ENCODE measurements at places on chromosomes 5 and 9. TPM values are rescaled to one million over a fixed set of nuclear protein-coding genes. Genes with fewer than 3 reads are reported as not detected.
A peak's percentile ranks its signal among the peaks of the same experiment; 100 is the strongest.

The CD74 gene
- 137 TPM for total RNA-seq

The SPOCK1 gene
- 63.8 TPM for total RNA-seq

The FBP1 gene
- 3.8 TPM for total RNA-seq

The CXCL14 gene
- total RNA-seq: 3.6 TPM

The TLE1 gene
- total RNA-seq: 81.0 TPM

The LRRC19 gene
- 0.08 TPM for total RNA-seq

The BASP1 gene
- 2.1 TPM for total RNA-seq

The DMRTA1 gene
- 0.71 TPM for total RNA-seq

The NUTM2F gene
- total RNA-seq: 1.1 TPM

The PCDHA9 gene
- 2.0 TPM for total RNA-seq

DNA sequence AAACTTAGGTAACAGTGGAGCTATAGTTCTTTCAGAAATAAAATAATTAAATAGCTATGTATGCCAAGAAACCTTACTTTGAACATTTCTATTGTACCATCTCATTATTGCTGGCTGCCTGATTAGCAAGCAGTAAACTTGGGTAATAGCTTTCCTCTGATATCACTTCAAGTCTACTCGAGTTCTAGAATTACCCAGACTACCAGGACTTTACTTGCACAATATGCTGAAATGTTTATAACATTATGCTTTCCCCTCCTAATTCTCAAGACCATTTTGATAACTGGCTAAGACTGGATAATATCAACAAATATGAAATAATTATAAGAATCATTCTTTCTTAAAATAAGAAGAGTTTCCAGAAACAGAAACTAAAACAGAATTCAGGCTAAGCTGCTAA is 512.6 kb downstream of the RAB3C start:
- H3K27me3 ChIP-seq: no peaks in the 10 kb centered on the region
- no peak for DNase-seq
- no peaks in the 10 kb centered on the region for H3K4me1 ChIP-seq
- no peak overlapping the region for H3K27ac ChIP-seq

DNA sequence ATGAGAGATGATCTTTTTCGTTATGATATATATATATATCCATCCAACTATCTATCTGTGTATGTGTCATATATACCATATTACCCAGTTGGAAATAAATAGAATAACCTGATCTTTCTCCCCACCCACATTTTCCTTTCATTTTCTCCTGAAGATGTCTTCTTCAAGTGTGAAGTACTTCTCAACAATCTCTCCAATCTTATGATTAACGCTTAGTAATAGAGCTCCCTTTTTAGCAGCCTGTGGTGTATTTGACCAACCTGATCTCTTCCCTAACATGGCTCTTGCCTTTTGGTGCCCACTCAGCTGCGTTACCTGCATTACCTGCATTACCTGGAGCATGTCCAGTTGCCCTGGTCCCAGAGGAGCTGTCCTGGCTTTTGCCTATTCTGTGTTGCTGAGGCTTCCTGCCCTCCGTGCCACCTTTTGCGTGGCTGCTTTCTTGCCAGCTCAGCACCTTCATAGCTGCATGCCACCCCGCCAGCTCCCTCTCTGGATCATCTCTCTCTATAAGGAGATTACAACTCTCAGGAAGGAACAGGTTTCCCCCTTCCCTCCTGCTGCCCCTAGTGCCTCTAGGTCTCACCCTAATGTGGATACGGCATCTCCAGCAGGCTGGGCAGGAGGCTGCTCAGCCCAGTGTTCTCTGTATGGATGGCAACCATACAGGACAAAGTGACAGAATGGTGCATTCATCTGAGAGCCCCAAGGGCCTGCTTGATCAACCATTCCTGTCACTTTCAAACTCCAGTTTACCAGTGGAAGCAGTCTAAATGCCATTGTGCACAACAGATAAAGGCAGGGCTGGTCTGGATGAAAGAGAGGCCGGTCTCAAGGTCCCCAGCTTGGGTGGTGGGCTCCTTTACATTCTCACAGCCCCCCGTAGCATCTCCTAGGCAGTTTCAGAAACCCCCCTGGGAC is 126.7 kb downstream of the GADD45G start:
- H3K4me3 ChIP-seq: no peak overlapping the region
- DNase-seq: no peak
- no peaks in the 10 kb centered on the region for H3K36me3 ChIP-seq
- H3K27ac ChIP-seq: no peak overlapping the region
- no peaks in the 10 kb centered on the region for H3K27me3 ChIP-seq
- peaks cover 22% of the 10 kb centered on the region for H3K4me1 ChIP-seq

- H3K4me1 ChIP-seq: no peaks in the 10 kb centered on the region
- DNase-seq: no peak
- no peaks in the 10 kb centered on the region for H3K27me3 ChIP-seq
- no peaks in the 10 kb centered on the region for H3K36me3 ChIP-seq
- H3K27ac ChIP-seq: no peak overlapping the region
These were observed 929.5 kb upstream of the C9orf72 start for GRCh38 chr9:28502741-28503140.

- H3K27ac ChIP-seq: no peak overlapping the region
- no peaks in the 10 kb centered on the region for H3K36me3 ChIP-seq
- peaks cover 12% of the 10 kb centered on the region for H3K4me1 ChIP-seq
- DNase-seq: no peak
- H3K27me3 ChIP-seq: no peaks in the 10 kb centered on the region
These were observed 42.0 kb upstream of the RXRA start for GRCh38 chr9:134284273-134284672.

- peak; percentile 32 for DNase-seq
- H3K36me3 ChIP-seq: no peaks in the 10 kb centered on the region
- no peaks in the 10 kb centered on the region for H3K4me1 ChIP-seq
- H3K4me3 ChIP-seq: no peak overlapping the region
These were observed 7.8 kb upstream of the ALDOB start for GRCh38 chr9:101443364-101443771.
